ENCODE measurements at places on chromosomes 3 and 15. TPM values are rescaled to one million over a fixed set of nuclear protein-coding genes. Genes with fewer than 3 reads are reported as not detected.

DNA sequence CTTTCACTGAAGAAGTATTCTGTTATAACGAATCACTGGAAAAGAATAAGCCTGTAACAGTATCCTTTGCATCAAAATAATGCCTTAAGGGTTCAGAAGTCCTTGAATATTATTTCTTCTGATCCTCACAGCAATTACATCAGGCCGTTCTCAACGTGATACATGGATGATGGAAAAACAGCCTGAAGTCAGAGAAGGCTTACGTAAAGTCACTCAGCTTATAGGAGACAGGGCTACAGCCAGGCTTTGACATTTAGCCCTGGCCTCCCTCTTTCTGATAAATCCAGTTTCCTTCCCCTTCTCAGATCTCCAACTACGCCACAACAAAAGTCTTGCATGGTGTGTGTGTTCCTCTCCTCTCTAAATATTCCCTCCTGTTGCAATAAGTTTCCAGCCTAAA is 131.9 kb downstream of the ANO10 start:
- H3K27ac ChIP-seq = no peak overlapping the region
- H3K4me3 ChIP-seq = no peak overlapping the region
- H3K27me3 ChIP-seq = no peaks in the 10 kb centered on the region
- no peaks in the 10 kb centered on the region for H3K36me3 ChIP-seq
- no peak for DNase-seq

DNA sequence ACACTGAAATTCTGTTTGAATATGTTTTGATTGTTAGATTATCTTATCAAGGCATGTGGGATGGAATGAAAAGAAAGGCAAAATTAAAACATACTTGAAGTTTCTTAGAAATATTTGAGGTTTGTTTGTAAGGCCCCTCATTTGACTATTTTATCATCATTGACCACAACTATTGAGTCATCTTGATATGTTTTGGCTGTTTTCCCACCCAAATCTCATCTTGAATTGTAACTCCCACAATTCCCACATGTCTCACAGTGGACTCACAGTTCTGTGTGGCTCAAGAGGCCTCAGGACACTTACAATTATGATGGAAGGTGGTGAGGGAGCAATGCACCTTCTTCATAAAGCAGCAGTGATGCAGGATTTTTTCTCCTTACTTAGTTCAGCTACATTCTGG is 917.1 kb downstream of the PLOD2 start:
- H3K27me3 ChIP-seq = no peaks in the 10 kb centered on the region
- H3K27ac ChIP-seq = no peak overlapping the region
- no peaks in the 10 kb centered on the region for H3K36me3 ChIP-seq
- DNase-seq = no peak
- H3K4me3 ChIP-seq = no peak overlapping the region

The ECE2 gene
- not detected for total RNA-seq

GRCh38 chr3:67940210-67940952 is 286.0 kb upstream of the SUCLG2 start:
- peak; percentile 24 for DNase-seq
- H3K27me3 ChIP-seq = no peaks in the 10 kb centered on the region
- H3K36me3 ChIP-seq = no peaks in the 10 kb centered on the region
- no peak overlapping the region for H3K4me3 ChIP-seq
- no peak overlapping the region for H3K27ac ChIP-seq

GRCh38 chr3:86794361-86795065 is 196.4 kb downstream of the VGLL3 start:
- no peaks in the 10 kb centered on the region for H3K27me3 ChIP-seq
- H3K4me1 ChIP-seq = peaks cover 14% of the 10 kb centered on the region
- no peaks in the 10 kb centered on the region for H3K36me3 ChIP-seq
- H3K27ac ChIP-seq = peak overlapping the region; percentile 91
- H3K4me3 ChIP-seq = no peak overlapping the region

- H3K27me3 ChIP-seq = no peaks in the 10 kb centered on the region
- peaks cover 10% of the 10 kb centered on the region for H3K4me1 ChIP-seq
- DNase-seq = no peak
- H3K36me3 ChIP-seq = peaks cover 11% of the 10 kb centered on the region
- no peak overlapping the region for H3K4me3 ChIP-seq
These were observed 48.3 kb downstream of the MRPL3 start for GRCh38 chr3:131454501-131454900.

DNA sequence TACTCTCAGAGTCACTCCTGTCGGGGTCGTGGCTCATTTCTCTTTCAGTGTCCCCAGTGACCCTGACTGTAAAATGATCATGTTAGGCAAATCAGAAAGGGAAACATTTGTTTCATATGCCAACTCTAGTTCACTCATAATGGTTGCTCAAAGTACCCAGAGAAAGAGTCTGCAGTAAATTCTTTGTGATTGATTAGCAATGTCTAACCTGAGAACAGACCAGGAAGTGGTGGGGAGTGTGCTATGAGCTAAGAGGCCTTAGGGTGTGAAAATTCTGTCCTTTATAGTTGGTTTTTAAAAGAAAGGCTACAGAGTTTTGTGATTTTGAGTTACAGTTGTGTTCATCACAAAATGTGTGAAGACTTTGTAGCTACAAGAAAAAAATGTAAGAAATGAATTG is 108.9 kb downstream of the EDEM1 start:
- no peaks in the 10 kb centered on the region for H3K27me3 ChIP-seq
- no peaks in the 10 kb centered on the region for H3K36me3 ChIP-seq
- H3K4me3 ChIP-seq = no peak overlapping the region
- no peak overlapping the region for H3K27ac ChIP-seq
- peaks cover 9% of the 10 kb centered on the region for H3K4me1 ChIP-seq

GRCh38 chr15:90234096-90234988 is at the start of gene GDPGP1:
Gene GDPGP1 (plus strand): TSS chr15:90234209. CDS start chr15:90240909, 6,700 bp downstream.
- DNase-seq = no peak
- H3K36me3 ChIP-seq = peaks cover 84% of the 10 kb centered on the region
- H3K4me3 ChIP-seq = peak within 1 kb of the TSS; percentile 77
- no peaks in the 10 kb centered on the region for H3K27me3 ChIP-seq

GRCh38 chr3:127560051-127560787 is 30.3 kb downstream of the TPRA1 start:
- H3K4me1 ChIP-seq = no peaks in the 10 kb centered on the region
- H3K36me3 ChIP-seq = no peaks in the 10 kb centered on the region
- DNase-seq = no peak
- H3K27me3 ChIP-seq = peaks cover 79% of the 10 kb centered on the region

The LRRC2 gene
- not detected for total RNA-seq

DNA sequence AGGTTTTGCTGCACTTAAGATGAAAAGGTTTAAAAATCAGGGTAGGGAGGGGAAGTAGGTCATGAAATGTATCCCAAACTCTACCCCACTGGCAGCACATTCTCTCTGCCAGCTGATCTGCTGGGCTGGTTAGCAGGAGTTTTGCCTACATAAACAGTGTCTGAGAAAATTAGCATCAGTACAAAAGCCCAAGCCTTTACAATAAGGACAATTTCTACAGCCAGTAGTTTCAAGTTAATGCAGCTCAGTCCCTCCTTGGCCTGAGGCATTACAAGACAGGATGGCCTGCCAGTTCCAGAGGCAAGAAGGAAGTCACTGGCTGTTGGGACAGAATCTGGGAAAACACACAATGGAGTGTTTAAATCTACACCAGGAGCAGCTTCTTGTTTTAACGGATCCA is 32.8 kb downstream of the NCEH1 start:
- H3K27me3 ChIP-seq = no peaks in the 10 kb centered on the region
- no peak overlapping the region for H3K4me3 ChIP-seq
- no peak for DNase-seq
- H3K4me1 ChIP-seq = peaks cover 53% of the 10 kb centered on the region
- no peak overlapping the region for H3K27ac ChIP-seq
- peaks cover 6% of the 10 kb centered on the region for H3K36me3 ChIP-seq

DNA sequence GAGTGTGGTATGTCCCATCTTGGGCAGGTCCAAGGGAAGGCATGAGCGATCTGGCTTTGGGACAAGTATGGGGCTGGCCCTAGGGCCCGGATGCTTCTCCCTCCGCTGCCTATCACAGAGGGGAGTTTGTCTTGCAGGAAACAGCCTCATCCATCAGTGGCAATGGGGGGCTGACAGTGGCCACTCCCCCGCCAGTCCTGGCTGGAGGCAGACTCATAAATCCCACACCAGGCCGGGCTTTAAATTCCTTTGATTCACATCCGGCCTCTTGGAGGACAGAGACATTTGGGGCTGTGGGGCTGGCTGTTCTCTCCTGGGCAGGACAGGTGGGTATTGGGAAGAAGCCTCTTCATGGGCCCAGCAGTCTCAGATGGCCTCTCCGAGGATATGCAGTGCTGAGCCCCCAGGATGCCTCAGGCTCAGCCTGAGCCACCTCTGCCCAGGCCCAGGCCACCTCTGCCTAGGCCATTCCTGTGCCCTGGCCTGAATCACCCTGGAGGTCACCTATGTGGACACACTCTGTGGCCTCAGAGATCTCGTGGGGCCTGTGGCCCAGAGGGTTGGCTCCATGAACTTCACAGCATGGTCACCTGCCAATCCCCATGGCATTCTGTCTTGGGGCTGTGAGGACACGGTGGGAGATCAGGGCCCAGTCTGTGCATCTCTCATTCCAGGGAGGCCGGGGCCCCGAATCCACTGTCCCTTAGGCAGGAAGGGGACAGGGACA is 84.2 kb upstream of the GOLGA6L4 start:
- no peak for DNase-seq
- H3K4me3 ChIP-seq = no peak overlapping the region
- no peaks in the 10 kb centered on the region for H3K36me3 ChIP-seq
- H3K4me1 ChIP-seq = no peaks in the 10 kb centered on the region
- H3K27me3 ChIP-seq = peaks cover 33% of the 10 kb centered on the region
